A549 treated with RU486 at 1 μM for 4 hours (cell line): ENCODE measurements at places on chromosomes 5 and 9. TPM values are rescaled to one million over a fixed set of nuclear protein-coding genes. Genes with fewer than 3 reads are reported as not detected.

The PDCD1LG2 gene
- total RNA-seq: 0.24 to 0.43 TPM (median 0.40 TPM) in 5 replicates

The ZNF883 gene
- total RNA-seq: 0.74 to 1.1 TPM (median 0.83 TPM) in 5 replicates

The PCDHA13 gene
- 0.06 to 0.09 TPM in 2 of 5 replicates, not detected in the others for total RNA-seq

The EIF4E1B gene
- total RNA-seq: not detected in 5 replicates

The GPX3 gene
- 14.4 to 20.9 TPM (median 18.1 TPM) in 5 replicates for total RNA-seq

The PSMD5 gene
- 25.4 to 33.5 TPM (median 29.2 TPM) in 5 replicates for total RNA-seq

The FYB1 gene
- total RNA-seq: 8.0 to 19.0 TPM (median 13.3 TPM) in 5 replicates

The SET gene
- 401 to 564 TPM (median 434 TPM) in 5 replicates for total RNA-seq

The LRRTM2 gene
- total RNA-seq: not detected in 5 replicates

The PLAC8L1 gene
- total RNA-seq: 0.29 TPM in 1 of 5 replicates, not detected in the others
